ENCODE measurements at places on chromosomes 5 and 9.

GRCh38 chr5:115132465-115132864 is 37.2 kb downstream of the TRIM36 start:
- no peak for DNase-seq

DNA sequence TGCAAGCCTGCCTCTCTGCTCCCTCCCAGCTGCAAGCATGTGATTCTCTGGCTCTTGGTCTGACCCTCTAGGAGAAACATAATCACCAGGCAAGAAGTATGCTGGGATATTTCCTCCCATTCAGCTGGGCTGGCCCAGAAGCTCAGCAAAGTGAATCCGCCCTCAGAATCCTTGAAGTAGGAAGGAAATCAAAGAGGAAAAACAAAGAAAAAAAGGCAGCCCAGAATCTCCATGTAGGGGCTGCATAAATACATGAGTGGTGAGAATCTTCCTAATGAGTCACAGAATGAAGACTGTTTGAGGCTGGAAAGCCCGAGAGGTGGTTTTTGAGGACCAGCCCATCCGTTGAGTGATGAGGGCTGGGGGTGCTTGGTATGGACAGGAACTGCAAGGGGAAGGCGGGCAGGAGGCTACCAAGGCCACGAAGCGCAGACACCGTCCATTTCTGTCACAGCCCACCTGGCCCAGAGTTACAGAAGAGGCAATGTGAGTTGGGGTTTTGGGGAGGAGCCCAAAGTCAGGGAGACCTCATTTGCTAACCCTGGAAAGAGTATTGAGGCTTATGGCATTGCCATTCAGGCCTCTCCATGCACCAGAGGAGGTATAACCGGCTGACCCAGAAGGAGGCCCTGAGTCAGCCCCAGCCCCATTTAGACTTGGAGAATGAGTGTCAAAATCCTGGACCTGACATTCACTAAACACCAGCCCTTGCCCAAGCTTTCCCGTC is 33.4 kb upstream of the TGFBR1 start:
- no peak for DNase-seq

DNA sequence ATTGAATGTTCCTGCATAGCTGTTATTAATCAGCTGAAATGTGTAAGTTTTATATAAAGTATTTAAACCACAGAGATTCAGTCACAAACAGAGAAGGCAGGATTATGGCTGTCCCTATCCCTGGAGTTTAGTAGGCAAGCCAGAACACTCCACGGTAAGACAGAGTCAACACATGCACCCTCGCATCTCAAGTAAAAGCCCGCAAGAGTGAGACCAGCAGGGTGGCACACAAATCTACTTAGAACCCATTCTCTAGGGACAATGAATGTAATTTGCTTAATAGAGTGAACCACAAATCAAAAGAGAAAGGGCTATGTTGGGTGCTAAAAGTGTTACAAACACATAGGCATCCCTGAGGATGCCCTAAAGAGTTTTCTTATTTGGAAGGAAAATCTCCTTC is 35.1 kb downstream of the LPAR1 start:
- DNase-seq, result no peak

DNA sequence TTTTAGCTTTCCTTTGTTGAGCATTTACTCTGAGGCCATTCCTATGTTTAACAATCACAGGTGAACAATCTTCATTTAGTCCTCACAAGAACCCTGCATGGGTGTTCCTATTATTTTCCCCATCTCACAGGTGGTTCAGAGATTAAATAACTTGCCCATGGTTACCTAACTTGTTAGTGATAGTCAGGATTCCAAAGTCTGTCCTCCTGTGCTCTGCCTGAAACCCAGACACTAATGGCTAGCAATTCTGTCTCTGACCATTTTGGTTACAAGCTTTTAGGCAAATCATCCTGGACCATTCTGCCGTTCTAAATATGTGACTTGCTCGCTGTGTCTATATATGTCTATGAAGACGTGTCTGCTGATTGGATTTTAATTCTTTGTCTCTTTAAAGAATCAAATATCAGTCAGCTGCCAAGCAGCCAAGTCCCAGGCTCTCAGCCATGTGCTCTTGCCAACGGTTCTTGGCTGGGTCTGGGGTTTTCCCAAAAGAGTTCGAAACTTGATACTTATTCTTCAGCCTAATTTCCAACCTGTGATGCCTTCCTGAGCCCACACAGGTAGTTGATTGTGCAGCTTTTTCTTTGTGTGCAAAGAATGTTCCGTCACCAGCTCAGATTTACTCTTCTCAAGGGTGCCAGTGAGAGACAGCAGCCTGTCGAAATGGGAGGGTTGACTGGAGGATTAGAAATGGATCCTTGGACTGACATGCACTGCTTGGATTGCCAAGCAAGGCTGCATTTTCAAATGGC is 121.7 kb downstream of the NREP start:
- no peak for DNase-seq

- no peak for DNase-seq
Measured at GRCh38 chr5:174723979-174724483, 351 bp upstream of the MSX2 start.

- no peak for DNase-seq
Measured at GRCh38 chr5:171770153-171770552, 15.5 kb upstream of the SMIM23 start.

DNA sequence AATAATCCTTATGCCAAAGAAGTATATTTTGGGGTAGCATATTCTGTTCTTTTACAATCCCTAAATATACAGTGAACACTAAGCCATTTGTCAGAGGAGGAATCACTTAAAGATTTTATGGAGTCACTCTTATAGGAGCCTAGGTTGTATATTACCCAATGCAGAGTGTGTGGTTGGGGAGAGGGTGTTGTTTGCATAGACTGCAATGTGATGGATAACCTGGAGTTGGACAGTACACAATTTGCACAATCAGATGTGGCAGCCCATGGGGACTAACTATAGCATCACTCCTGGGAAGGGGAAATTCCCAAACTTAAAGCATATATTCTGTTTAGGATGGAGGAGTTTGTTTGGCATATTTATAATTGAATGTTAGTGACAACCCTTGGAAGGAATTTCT is 9.6 kb upstream of the NDFIP1 start:
- no peak for DNase-seq

GRCh38 chr9:4497855-4498254 is 7.6 kb downstream of the SLC1A1 start:
- DNase-seq, result no peak

GRCh38 chr9:33220681-33221567 is 19.0 kb upstream of the SPINK4 start:
- DNase-seq, result no peak

DNA sequence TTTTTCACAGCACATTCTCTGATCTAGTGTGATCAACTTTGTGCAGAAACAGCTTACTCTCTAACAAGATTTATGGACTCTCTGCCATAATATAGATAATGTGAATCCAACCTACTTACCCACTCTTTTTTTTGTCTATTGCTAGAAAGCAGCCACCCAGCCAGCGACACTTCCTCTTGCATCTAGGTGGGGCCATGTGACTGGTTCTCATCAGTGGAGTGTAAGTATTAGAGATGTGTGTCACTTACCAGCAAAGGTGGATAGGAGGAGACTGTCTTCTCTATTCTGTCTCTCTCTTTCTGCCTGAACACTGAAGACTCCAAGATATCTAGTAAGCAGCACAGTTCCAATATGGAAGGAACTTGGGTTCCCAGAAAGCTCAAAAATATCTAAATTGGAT is 174.8 kb downstream of the MCTP1 start:
- no peak for DNase-seq

DNA sequence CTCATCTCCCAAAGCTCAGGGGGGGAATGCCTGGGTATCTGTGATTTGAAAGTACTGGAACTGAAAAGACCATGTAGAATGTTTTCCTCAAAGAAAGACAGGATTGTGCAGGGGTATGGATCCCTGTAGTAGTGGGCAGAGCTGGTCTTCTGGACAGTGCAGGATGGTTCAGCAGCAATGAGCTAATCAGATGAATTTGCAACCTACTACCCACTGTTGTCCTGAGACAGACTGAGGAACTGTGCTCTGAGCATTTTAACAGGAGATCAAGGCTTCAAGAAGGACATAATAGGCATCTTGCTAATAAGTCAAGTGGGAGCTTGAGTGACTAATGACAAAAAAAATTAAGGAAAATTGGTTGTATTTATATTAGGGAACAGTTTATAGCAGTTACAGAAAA is 61.7 kb downstream of the FYB1 start:
- no peak for DNase-seq
